ENCODE measurements at places on chromosomes 2 and 18. TPM values are rescaled to one million over a fixed set of nuclear protein-coding genes. Genes with fewer than 3 reads are reported as not detected.

- no peak for DNase-seq
These were observed 98.1 kb upstream of the ACAA2 start for GRCh38 chr18:49911427-49911826.

GRCh38 chr2:109058191-109058632, 69.2 kb upstream of the EDAR start:
- no peak for DNase-seq

- DNase-seq, result no peak
These were observed 263.2 kb downstream of the TGIF1 start for GRCh38 chr18:3713166-3713565.

DNA sequence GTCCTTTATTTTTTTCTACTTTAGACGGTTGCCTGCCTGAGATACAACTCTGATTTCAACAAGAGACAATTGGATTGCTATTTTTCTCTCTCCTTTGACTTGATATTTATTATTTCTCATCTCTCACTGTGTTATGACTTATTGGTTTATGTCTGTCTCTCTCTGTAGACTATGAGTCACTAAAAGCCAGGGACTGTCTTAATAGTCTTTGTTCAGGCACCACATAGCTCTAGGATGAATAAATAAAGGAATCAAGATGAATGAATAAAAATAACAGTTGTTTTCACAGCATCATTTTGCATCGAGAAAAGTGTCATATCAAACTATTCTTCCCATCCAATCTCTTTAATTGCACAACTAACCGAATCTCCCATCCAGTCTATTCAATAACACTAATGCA, 31.4 kb upstream of the CD28 start:
- no peak for DNase-seq

DNA sequence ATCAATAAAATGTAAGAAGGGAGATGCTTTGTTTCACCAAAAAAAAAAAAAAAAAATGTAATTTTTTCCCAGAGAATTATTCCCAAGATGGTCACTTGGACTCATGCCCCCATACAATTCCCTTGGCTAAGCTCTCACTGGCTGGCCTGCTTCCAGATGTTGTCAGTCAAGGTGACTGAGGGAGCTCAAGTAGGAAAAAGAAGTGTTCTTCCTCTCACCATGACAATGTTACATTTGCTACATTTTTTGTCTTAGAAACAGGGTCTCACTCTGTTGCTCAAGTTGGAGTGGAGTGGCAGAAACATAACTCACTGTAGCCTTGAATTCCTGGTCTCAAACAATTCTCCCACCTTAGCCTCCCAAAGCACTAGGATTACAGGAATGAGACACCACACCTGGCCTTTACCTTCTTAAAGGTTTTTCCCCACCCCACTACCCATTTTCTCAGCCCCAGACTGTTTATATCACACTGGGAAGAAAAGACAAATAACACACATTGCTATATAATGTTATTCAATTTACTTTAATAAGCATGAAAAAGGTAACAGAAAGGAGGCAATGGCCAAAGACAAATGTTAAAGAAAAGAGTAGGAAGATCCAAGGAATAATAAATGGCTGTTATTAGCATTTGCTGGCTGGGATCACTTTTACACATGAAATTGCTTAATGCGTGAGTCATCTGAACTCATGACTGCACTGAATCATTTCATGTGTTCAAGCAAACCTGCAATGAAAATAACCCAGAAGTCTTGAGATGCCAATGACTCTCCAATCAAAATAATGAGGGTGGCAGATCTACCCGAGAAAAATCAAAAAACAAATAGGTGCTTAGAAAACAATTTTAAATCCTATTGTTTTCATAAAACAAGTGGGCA, 45.2 kb downstream of the ACVR1 start:
- no peak for DNase-seq

GRCh38 chr2:62577994-62578781, 72.2 kb upstream of the TMEM17 start:
- DNase-seq, result no peak

GRCh38 chr18:10047237-10047636, 133.4 kb downstream of the VAPA start:
- no peak for DNase-seq

DNA sequence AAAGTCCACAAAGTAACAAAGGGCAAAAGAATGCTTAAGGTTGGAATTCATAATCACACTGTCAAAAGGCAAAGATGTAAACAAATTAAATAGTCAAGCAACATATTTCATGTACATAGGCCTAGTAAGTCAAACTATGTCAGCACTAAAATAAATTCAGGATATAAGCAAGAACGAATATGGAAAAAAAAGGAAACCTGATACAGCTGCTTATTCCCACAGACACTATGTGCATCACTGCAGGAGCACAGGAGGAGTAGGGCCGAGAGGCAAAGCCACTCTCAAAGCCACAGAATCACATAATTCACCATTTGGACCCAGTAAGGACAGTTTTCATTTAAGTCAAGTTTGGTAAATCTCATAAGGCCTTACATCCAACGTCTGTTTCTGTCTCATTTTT, 116.6 kb downstream of the SATB2 start:
- DNase-seq, result no peak

DNA sequence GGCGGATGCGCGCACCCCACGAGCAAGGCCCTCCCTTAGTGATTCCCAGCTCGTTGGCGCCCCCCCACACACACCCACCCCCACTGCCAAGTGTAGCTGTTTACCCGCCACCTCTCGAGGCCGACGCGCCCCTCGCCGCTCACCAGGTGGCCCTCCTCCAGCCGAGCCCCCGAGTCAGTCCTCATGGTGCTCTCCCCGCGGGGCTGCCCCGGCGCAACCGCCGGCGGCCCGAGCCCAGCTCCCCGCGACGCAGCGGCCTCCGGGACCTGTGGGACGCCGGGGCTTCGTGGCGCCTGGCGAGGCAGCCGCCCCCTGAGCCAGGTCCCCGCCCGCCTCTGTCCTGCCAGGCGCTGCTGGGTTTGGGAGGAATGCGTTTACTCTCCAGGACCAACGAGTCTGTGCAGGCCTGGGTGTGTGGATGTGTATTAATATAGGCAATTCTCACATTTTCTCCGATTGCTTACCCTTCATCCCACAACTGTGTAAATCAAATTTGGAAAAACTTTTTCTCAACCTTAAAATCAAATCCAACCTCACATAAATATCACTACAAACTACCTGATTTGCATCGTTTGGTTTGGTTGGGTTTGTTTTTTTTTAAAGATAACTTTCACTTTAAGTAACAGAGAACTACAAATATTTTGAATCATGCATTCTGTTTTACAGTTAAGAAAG, at the start of gene TMEM237:
TSS of gene TMEM237 (minus strand) at position 288 of the 675 bp plus-strand sequence. CDS start at position 185, 103 bp downstream.
- DNase-seq, result no peak

DNA sequence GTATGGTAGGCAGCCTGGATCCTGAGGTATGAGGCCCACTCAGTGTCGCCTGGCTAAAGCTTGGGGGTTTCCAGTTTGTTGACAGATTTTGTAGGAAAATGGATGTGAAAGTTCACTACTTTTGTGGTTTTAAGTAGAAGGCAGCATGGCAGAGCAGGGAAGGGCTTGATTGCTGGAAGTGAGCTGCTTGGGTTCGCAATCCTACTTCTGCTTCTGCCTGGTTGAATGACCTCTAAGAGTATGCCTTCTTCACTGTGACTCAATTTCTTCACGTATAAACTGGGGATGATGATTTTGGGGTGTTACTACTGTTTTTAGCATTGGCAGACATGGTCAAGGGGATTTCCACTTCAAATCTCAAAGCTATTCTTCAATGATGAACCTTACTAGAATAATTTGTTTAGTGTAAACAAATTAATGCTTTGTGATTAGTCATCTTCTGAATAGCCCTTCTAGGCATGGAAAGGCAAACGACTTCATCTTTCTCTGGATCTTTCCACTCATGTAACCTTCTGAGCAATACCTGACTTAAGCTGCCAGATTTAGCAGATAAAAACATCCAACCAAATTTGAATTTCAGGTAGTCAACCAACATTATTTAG, 13.2 kb downstream of the BMP10 start:
- DNase-seq, result no peak

DNA sequence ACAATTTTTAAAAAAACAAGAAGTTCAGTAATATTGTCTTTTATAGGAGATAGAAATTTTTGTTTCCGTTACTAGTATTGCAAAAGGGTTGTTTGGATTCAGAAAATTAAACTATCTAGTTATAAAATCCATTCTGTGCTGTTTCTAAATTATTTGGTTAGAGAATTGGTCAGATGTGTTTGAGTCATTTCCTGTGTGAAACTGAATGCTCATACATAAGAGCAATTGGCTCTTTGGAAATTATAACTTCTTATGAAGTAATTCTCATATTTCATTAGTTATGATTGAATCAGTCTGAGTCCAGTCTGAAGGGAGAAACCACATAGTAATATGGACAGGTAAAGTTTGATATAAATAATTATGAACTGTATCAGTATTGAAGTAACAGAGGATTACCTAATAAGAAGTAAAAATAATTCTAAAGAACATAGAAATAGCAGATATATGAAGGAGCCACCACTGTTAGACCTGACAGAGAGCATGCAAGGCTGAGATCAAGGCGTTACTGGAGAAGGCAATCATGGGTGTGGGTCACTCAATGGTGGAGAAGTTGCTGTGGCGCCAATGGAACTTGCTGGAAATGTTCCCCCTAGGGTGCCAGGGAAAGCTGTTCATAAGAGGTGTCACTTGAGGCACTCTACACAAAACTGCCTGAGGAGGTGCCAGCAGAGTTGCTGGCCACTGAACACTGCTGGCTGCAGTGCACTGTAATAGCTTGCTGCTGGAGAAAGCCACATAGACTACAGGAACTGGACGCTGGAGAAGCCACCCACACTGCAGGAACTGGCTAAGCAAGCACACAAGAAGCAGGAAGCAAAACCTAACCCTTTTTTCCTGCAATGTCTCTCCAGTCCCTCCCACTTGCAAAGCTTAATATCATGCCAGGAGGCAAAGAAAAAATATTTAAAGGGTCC, 18.0 kb upstream of the FAP start:
- DNase-seq, result no peak

DNA sequence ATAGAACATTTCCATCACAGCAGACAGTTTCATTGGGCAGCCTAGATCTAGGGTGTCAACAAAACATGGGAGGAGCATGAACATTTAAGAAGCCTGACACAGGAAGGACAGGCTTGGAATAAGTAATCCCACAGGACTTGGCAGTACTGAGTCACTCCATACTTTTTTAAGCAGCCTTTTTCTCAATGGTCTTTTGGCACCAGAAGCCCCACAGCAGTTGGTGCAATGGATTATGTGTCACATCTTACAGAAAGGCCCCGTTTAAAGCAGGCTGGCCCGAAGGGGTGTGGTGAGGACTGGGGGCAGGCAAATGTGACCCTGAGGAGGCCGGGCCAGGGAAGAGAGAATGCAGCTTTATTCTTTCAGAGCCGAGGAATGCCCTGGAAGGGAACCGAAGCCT, 26.6 kb downstream of the SPTBN1 start:
- DNase-seq, result no peak

GRCh38 chr18:9097349-9097748, 5.2 kb upstream of the NDUFV2 start:
- DNase-seq, result no peak

The ALKAL2 gene
- total RNA-seq, result 26.4 TPM

The CYP27A1 gene
- 28.8 TPM for total RNA-seq

The FBXO15 gene
- total RNA-seq, result 0.73 TPM

The SFT2D3 gene
- 12.3 TPM for total RNA-seq

The SIX3 gene
- not detected for total RNA-seq

The EIF5B gene
- total RNA-seq, result 32.5 TPM

The ANTXR1 gene
- 72.8 TPM for total RNA-seq

The BBS5 gene
- total RNA-seq, result 9.2 TPM

The RAB27B gene
- 11.8 TPM for total RNA-seq

The KRTCAP3 gene
- 14.7 TPM for total RNA-seq

The EVA1A gene
- total RNA-seq, result not detected

The CCDC121 gene
- total RNA-seq, result 4.9 TPM

Measured in breast epithelium (tissue), 4 donors.